ENCODE measurements at places on chromosomes 12 and 14.

DNA sequence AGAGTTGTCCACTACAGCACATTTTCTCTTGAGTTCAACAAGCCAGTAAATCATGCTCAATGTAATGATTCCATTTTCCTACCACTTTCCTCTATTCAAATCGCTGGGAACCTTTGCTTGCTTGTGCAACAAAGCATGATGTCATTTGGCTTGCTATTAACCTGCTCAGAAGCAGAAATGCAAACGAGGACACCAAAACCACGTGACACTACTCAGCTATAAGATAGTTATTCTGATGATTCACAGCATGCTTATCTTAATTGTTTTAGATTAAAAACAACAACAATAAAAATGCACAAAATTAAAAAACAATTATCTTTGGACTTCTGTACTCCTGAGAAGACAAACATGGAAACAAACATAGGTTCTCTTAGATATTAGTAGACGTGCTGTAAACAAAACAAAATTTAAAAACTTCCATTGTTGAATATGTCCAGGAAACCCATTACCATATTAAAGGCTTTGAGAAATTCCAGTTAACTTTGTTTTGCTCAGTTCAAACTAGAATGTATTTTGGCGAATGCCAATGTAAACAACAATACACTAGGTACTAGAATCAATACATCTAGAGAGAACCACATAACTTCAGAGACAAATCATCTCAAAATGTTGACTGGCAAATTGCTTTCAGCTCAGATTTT is 77.5 kb upstream of the KRAS start:
- no peak for DNase-seq

DNA sequence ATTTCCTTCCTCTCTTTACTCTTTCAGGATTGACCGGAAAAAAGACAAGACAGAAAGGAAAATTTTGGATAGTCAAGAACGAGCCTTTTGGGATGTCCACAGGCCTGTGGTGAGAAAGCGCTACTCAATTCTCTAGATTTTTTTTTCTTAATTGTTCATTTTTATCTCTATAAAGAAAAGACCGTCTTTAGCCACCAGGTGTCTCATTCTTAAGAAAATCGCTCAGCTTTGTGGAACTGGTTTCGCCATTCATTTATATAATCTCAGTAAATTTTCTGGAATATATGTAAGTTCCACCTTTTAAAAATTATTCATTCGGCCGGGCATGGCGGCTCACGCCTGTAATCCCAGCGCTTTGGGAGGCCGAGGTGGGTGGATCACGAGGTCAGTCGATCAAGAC is 421.1 kb downstream of the DPF3 start:
- DNase-seq = no peak

- peak; percentile 31 for DNase-seq
Observed at GRCh38 chr12:12612358-12612757, 682 bp downstream of the CREBL2 start.

- DNase-seq = no peak
Observed at GRCh38 chr14:55348766-55349453, 62.7 kb downstream of the ATG14 start.

- no peak for DNase-seq
Observed at GRCh38 chr12:52358575-52359350, 8.5 kb downstream of the KRT85 start.

DNA sequence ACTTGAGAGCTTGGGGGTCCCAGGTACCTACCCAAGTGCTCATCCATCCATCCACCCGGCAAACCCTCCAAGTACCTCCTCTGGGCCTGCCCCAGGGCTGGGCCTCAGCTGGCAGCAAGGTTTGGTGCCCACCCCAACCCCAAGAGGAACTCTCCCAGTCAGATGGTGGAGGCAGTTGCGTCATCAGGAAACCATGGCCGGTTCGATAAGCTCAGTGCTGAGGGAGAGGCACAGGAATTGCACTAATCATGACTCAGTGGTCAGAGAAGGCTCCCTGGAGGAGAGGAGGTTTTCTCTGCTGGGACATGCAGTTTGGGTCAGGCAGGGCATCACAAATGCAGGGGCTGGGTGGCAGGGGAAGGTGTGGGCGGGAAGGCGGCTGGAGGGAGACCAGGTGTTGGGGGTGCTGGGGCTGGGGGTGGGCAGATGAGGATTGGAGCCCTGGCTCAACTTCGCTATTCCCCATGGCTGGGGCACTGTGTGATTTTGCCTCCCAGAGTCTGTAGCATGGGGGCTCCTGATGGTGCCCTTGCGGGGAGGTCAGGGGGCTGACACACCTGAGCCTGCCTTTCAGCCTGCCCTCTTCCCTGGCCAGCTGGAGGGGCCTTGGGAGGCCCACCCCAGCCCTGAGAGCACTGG is 32.2 kb downstream of the SH2B3 start:
- DNase-seq = no peak

GRCh38 chr14:104774453-104775072 is 21.0 kb downstream of the AKT1 start:
- DNase-seq = no peak

- no peak for DNase-seq
Observed at GRCh38 chr14:26765768-26766520, 168.1 kb upstream of the NOVA1 start.

GRCh38 chr14:76682367-76682766 is 78.9 kb upstream of the VASH1 start:
- no peak for DNase-seq

DNA sequence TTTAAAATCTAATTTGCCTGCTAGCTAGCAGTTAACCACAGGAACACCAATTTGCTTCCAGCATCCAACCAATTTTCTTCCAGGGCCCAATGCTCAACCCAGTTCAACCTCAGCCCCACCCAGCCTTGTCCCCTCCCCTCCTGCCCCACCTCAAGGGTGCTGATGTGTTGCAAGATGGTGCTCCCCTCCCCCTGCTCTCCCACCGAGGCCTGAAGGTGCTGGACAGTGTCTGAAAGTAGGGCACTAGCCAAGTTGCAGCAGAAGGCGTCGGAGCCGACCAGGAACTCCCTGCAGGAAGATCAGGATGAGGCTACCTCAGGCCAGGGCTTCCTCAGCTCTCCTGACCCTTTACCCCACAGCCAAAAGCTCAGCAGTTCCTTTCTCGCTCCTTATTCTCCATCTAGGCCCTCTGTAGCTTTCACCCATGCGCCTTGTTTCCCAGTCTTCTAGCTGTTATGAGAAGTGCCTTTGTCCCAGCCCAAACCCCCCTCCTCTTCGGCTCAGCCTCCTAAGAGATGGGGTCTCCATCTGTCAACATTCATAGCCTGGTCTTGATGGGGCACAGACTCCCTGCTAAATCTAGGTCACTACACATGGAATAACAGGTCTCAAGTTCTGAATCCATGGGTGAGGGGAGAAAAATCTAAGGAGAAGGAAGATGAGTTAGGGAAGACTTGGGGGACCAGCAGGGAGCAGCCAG is 3.6 kb downstream of the STAT6 start:
- DNase-seq = no peak

- no peak for DNase-seq
Observed at GRCh38 chr12:130830246-130830551, 8.9 kb downstream of the STX2 start.

DNA sequence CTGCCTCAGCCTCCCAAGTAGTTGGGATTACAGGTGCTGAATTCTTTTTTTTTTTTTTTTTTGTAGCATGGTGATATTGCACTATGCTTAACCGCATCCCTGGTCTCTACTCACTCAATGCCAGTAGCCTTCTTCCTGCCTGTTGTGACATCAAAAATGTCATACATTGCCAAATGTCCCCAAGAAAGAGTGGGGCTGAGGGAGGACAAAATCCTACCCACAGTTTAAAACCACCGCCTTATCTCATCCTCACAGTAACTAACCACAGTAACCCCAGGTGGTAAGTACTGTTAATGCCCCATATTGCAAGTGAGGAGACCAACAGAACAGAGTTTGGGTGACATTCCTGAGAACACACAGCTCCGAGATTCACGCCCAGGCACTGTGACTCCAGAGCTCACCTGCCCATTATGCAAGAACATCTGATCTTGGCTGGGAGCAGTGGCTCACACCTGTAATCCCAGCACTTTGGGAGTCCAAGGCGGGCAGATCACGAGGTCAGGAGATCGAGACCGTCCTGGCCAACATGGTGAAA is 19.6 kb downstream of the MORN3 start:
- DNase-seq = no peak

DNA sequence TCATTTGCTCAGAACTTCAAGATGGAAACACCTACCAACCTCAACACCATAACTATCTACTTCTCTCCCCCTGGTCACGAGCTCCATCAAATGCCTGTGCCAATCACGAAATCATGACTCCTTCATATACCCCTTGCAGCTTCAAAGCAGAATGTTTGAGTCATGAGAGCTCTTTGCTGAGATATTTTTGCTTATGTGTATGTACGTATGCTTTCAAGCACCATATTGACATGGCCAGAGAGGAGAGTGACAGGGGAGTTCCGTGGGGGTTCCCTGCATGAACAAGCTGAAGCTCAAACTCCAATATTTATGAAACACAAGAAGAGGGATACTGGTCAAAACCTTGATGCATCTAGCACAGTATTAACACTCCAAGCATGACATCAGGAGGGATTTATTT is 374.4 kb downstream of the DPF3 start:
- DNase-seq = no peak

GRCh38 chr14:103699261-103699661 is 16.0 kb downstream of the XRCC3 start:
- no peak for DNase-seq

- DNase-seq = no peak
Observed at GRCh38 chr12:55548756-55549155, 646 bp upstream of the OR6C4 start.

DNA sequence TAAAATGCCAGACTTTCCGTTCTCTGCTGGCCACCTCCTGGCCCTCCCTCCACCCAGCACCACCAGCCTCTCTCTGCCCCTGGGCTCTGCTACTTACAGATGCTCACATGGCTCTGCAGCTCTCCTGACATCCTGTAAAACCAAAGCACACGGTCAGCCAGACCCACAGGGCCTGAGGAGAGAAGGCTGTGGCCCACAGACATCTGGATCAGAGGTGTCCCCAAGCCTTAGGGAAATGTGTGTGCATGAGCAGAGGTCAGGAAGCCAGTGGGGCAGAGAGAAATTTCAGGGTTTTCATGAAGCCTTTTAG is 11.5 kb downstream of the KRT77 start:
- no peak for DNase-seq

- no peak for DNase-seq
Observed at GRCh38 chr12:124517260-124518050, 50.0 kb downstream of the NCOR2 start.

GRCh38 chr12:124492879-124493808 is 74.3 kb downstream of the NCOR2 start:
- no peak for DNase-seq

GRCh38 chr14:35999294-35999693 is 173.2 kb downstream of the BRMS1L start:
- DNase-seq = no peak

- DNase-seq = no peak
Observed at GRCh38 chr14:34640826-34641225, 10.9 kb upstream of the SNX6 start.

GRCh38 chr12:49339464-49339861 is 2.5 kb upstream of the C1QL4 start:
- no peak for DNase-seq

All from D721Med (cell line).